ENCODE measurements at places on chromosomes 12 and 14.

GRCh38 chr12:46835785-46836184 is 10.0 kb upstream of the SLC38A4 start:
- DNase-seq = no peak

GRCh38 chr14:22900081-22900799 is 17.2 kb downstream of the REM2 start:
- no peak for DNase-seq

DNA sequence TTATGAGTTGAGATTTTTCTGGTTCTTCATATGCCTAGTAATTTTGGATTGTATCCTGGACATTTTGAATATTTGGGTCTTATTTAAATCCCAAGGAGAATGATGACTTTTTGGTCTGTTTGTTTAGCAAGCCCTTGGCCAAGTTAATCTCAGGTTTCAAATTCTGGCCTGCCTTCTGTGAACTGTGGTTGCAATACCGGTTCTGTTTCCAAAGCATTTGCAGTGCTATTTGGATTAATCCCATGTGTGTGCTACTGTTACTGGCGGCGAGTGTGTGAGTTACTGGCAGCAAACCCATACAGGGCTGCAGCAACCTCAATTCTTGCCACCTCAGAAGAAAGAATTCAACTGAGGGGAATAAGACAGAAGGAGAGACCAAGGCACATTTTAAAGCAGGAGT is 51.1 kb downstream of the TMEM260 start:
- DNase-seq = no peak

DNA sequence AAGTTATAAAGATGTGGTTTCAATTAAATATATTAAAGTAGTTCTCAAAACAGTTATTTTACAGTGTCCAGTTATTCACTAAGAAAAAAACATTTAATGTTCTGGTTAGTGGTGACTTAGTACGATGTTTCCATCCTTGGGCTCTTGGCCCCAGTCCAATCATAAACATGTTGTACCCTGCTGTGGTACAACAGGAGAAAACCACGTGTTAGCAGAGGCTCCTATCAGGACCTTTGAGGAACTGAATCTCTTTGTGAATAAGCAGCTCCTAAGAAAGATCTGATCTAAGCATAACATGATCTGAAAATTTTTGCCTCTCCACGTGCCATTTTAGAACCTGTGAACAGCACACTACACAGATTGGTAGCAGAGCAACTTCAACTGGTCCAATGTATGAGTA is 234.0 kb downstream of the SYT1 start:
- no peak for DNase-seq

DNA sequence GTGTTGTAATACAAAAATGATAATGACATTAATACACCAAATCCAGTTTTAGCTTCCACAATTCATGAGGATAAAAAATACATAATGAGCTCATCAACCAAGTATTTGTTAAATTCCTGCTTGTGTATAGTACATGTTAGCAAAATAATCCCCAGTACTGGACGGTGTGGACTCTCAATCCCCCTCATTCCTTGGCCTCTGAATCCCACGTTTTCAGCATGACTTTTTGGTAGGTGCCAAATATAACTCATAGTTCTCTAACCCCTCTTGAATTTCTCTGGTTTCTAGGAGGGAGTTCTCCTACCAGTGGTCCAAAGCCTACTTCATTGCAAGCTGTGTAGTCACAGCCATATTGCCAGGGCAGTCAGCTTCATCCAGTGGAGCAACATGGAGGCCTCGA is 41.4 kb upstream of the EPS8 start:
- no peak for DNase-seq

GRCh38 chr12:56034586-56035332 is 7.0 kb upstream of the RPS26 start:
- no peak for DNase-seq

GRCh38 chr14:34699873-34700621 is 14.3 kb downstream of the CFL2 start:
- no peak for DNase-seq

DNA sequence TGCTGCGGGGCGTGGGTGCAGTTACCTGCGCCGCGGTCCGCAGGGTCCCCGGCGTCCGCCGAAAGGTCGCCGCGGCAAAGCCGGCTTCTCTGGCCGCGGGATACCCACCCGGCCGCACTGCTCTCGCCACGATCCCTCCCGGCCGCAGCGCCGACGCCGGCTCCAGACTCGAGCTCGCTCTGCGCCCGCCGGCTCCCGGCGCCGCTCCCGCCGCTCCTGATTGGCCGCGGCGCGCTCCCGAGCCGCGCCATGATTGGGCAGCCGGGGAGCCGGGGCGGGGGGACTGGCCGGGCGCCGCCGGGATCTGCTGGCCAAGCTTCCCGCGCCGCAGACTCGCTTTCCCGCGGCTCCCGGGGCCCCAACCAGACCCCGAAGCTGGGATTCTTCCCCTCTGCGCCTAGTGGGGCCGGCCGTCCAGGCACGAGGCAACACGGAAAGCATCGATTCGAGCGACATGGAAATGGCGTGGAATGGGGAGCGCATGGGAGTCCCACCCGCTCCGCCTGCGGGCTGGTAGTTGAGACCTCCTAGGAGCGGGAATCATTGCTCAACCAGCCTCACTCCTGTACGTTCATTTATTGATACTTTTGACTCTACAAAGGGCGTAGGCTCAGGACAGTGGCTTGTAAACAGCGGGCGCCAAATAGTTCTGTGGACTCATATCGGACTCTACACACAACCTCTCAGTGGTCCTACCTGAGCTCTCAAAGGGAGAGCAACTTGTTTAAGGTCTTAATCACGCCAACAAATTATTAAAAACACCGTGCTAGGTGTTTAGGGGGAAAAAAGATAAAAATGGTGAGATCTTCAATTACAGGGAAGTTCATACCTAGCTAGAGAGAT is 36.4 kb upstream of the STON2 start:
- peak; percentile 76 for DNase-seq
